Neural crest cell (in vitro differentiated cells): ENCODE measurements at places on chromosomes 1 and 21. TPM values are rescaled to one million over a fixed set of nuclear protein-coding genes. Genes with fewer than 3 reads are reported as not detected.

GRCh38 chr1:187234706-187235105, 406.0 kb downstream of the PLA2G4A start:
- no peak for DNase-seq
- H3K27me3 ChIP-seq: no peaks in the 10 kb centered on the region
- H3K4me3 ChIP-seq: no peak overlapping the region
- H3K36me3 ChIP-seq: no peaks in the 10 kb centered on the region
- H3K27ac ChIP-seq: no peak overlapping the region

GRCh38 chr1:158020886-158021620, 27.6 kb downstream of the KIRREL1 start:
- H3K4me3 ChIP-seq: no peak overlapping the region
- peaks cover 88% of the 10 kb centered on the region for H3K4me1 ChIP-seq
- peaks cover 2% of the 10 kb centered on the region for H3K36me3 ChIP-seq
- DNase-seq: no peak
- no peak overlapping the region for H3K27ac ChIP-seq

DNA sequence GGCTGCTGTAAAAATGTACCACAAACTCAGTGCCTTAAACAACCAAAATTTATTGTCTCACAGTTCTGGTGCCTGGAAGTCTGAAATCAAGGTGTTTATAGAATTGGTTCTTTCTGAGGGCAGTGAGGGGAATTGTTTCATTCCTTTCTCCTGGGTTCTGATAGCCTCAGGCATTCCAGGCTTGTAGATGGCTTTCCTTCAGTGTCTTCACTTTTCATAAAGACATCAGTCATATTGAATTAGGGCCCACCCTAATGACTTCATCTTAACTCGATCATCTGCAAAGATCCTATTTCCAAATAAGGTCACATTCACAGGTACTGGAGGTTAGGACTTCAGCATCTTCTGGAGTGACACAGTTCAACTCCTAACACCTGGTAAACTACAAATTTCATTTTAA, 15.0 kb downstream of the CDKN2C start:
- no peak overlapping the region for H3K27ac ChIP-seq
- no peak for DNase-seq
- no peaks in the 10 kb centered on the region for H3K4me1 ChIP-seq
- H3K36me3 ChIP-seq: no peaks in the 10 kb centered on the region
- H3K4me3 ChIP-seq: no peak overlapping the region

GRCh38 chr1:212610575-212610967, 2.0 kb downstream of the ATF3 start:
- peaks cover 42% of the 10 kb centered on the region for H3K4me1 ChIP-seq
- no peak for DNase-seq
- H3K27ac ChIP-seq: no peak overlapping the region
- peaks cover 4% of the 10 kb centered on the region for H3K36me3 ChIP-seq

- peaks cover 22% of the 10 kb centered on the region for H3K4me1 ChIP-seq
- no peaks in the 10 kb centered on the region for H3K36me3 ChIP-seq
- DNase-seq: no peak
- peaks cover 3% of the 10 kb centered on the region for H3K27me3 ChIP-seq
- H3K4me3 ChIP-seq: no peak overlapping the region
- no peak overlapping the region for H3K27ac ChIP-seq
Observed at GRCh38 chr1:201563941-201564340, 25.0 kb downstream of the NAV1 start.

- H3K4me1 ChIP-seq: peaks cover 12% of the 10 kb centered on the region
- no peaks in the 10 kb centered on the region for H3K27me3 ChIP-seq
- DNase-seq: no peak
- no peak overlapping the region for H3K27ac ChIP-seq
- H3K36me3 ChIP-seq: no peaks in the 10 kb centered on the region
Observed at GRCh38 chr1:182279302-182279701, 112.3 kb downstream of the GLUL start.

DNA sequence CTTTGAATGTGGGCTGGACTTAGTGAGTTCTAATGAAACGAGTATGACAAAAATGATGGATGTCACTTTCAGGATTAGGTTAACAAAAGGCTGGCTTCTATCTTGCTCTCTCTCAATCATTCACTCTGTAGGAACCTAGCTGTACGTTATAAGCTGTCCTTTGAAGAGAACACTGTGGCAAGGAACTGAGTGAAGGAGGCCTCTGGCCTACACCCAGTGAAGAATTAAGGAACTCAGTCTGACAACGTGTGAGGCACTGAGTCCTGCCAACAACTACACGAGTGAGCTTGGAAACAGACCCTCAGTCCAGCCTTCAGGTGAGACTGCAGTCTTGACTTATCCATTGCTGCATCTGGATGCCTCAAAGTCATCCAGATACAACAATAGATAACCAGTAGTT, 3.3 kb upstream of the DNTTIP2 start:
- DNase-seq: no peak
- H3K36me3 ChIP-seq: no peaks in the 10 kb centered on the region
- no peak overlapping the region for H3K27ac ChIP-seq
- H3K4me3 ChIP-seq: peak overlapping the region; percentile 31

GRCh38 chr1:1122078-1122811, 6.4 kb upstream of the C1orf159 start:
- H3K27ac ChIP-seq: no peak overlapping the region
- peak; percentile 83 for DNase-seq
- no peak overlapping the region for H3K4me3 ChIP-seq
- peaks cover 35% of the 10 kb centered on the region for H3K27me3 ChIP-seq

- peak; percentile 60 for DNase-seq
- H3K36me3 ChIP-seq: no peaks in the 10 kb centered on the region
- no peak overlapping the region for H3K4me3 ChIP-seq
- no peak overlapping the region for H3K27ac ChIP-seq
- H3K27me3 ChIP-seq: no peaks in the 10 kb centered on the region
Observed at GRCh38 chr1:149887456-149888246, 11.7 kb upstream of the BOLA1 start.

DNA sequence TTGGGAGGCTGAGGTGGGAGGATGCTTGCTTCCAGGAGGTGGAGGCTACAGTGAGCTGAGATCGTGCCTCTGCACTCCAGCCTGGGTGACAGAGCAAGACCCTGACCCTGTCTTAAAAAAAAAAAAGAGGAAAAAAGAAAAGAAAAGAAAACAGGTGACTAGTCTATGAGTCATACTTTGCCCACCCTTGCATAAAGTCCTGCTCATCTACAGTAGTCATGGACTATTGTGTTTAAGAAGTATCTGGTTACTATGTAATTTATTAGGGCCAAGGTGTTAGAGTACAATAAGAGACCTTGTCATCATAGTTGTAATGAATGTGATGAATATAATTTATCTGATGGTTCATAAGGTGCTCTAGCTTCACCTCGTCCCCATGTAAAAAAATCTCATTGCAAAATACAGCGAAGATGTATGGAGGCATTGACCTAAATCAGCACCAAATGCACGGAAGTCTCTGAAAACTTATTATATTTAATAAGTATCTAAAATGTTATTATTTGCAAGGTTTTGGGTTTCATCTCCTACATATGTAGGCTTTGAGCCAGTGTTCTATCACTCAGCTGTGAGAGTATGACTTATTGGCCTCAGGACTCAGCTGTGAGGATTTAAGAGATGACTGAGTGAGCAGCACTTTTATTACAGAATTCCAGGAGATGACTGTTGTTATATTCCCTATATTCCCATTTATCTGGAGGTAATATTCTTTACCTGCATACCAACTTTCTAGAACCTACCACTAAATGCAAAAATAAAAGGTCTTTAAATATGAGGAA, 19.9 kb upstream of the KCNJ6 start:
- no peak overlapping the region for H3K4me3 ChIP-seq
- no peaks in the 10 kb centered on the region for H3K4me1 ChIP-seq
- no peak overlapping the region for H3K27ac ChIP-seq
- peaks cover 3% of the 10 kb centered on the region for H3K36me3 ChIP-seq

- H3K27ac ChIP-seq: no peak overlapping the region
- H3K27me3 ChIP-seq: no peaks in the 10 kb centered on the region
- no peak overlapping the region for H3K4me3 ChIP-seq
- no peaks in the 10 kb centered on the region for H3K4me1 ChIP-seq
Observed at GRCh38 chr1:60152891-60153290, 79.3 kb upstream of the C1orf87 start.

- H3K27me3 ChIP-seq: peaks cover 16% of the 10 kb centered on the region
- H3K4me1 ChIP-seq: peaks cover 4% of the 10 kb centered on the region
- no peak overlapping the region for H3K4me3 ChIP-seq
- no peak overlapping the region for H3K27ac ChIP-seq
- H3K36me3 ChIP-seq: no peaks in the 10 kb centered on the region
- DNase-seq: no peak
Observed at GRCh38 chr1:36605942-36606640, 123.4 kb upstream of the CSF3R start.

- no peaks in the 10 kb centered on the region for H3K27me3 ChIP-seq
- no peak for DNase-seq
- H3K4me1 ChIP-seq: peaks cover 1% of the 10 kb centered on the region
- H3K4me3 ChIP-seq: no peak overlapping the region
Observed at GRCh38 chr1:77424236-77424635, 142.4 kb downstream of the AK5 start.

DNA sequence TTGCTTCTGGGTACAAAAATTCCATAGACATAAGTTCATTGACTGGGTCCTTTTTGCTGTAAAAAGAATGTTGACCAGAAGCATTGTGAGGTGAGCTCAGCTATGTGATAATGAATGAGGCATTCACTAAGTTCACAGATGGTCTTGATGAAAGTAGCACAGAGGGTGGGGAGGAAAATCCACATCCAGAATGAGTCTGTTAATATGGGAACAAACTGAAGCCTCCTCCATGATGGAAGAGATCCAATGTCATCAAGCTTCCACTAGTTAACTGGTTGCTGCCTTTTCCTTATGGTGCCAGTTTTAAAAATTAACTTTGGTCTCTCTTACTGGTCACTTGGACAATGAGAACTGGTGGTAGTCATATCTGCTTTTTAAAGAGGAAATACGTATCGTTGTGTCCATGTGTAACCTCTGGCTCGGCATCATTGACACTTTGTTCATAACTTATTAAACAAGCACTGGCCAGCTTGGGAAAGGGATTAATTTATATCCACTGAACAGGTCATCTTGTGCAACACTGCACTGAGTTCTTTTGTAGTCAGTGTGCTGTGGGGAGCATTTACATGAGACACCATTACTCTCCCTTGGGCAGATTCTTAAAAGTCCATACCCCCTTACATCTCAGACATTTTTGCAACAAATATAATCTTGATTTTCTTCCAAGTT, 88.6 kb downstream of the ADAMTS1 start:
- peaks cover 4% of the 10 kb centered on the region for H3K4me1 ChIP-seq
- no peak for DNase-seq
- H3K27ac ChIP-seq: no peak overlapping the region

DNA sequence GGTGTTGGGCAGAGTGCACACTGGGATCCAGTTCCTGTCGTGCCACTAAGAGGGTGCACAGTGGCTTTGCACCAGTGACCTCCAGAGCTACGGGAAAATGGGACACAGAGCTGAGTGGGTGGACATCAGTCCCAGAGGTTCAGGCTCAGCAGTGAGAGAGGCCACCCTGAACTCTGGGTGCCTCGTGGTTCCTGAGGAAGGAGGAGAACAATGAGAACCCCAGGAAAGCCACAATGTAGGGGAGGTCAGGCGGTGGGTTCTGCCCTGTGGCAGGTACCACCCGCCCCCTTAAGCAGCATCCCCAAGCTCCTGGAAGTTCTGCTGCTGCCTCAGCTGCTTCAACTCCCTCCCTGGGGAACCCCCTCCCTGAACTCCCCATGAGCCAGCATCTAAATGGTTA, 112.2 kb downstream of the GRIK3 start:
- no peak overlapping the region for H3K27ac ChIP-seq
- no peak overlapping the region for H3K4me3 ChIP-seq
- H3K4me1 ChIP-seq: no peaks in the 10 kb centered on the region
- DNase-seq: no peak

GRCh38 chr1:64892576-64893573, 73.5 kb downstream of the JAK1 start:
- no peak for DNase-seq
- H3K4me1 ChIP-seq: peaks cover 9% of the 10 kb centered on the region
- no peak overlapping the region for H3K27ac ChIP-seq
- H3K27me3 ChIP-seq: peaks cover 19% of the 10 kb centered on the region
- H3K36me3 ChIP-seq: no peaks in the 10 kb centered on the region

GRCh38 chr1:9150582-9151327, 21.9 kb upstream of the GPR157 start:
- no peaks in the 10 kb centered on the region for H3K36me3 ChIP-seq
- H3K27me3 ChIP-seq: no peaks in the 10 kb centered on the region
- no peak overlapping the region for H3K4me3 ChIP-seq
- no peak for DNase-seq
- no peak overlapping the region for H3K27ac ChIP-seq
- H3K4me1 ChIP-seq: no peaks in the 10 kb centered on the region

DNA sequence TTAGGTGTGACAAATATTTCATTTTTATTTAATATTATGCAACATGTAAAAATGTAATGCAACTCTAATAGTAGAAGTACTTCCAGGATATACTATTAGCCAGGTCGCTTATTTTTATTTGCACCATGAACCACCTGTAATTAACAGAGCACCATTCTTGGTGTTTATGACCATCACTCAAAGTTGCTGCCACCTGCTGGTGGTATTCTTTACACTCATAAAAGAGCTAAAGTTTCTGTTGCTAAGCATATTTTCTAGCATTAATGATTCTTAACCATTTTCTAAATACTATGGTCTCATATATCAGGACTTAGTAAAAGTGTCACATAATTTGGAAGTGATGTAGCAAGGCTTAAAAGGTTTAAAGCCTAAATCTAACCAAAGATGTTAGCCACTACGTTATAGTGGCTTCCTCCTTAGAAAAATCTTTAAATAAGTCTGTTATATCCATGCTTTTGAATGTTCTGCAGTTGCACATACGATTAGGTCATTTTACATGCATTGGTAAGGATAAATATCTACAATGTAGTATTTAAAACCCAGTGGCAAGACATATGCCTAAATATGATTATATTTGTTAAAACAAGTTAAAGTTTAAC, 244.5 kb downstream of the NEGR1 start:
- H3K4me3 ChIP-seq: no peak overlapping the region
- DNase-seq: peak; percentile 36
- H3K27me3 ChIP-seq: no peaks in the 10 kb centered on the region
- H3K4me1 ChIP-seq: no peaks in the 10 kb centered on the region
- no peaks in the 10 kb centered on the region for H3K36me3 ChIP-seq

GRCh38 chr1:54488065-54488750, 59.8 kb upstream of the ACOT11 start:
- peaks cover 58% of the 10 kb centered on the region for H3K4me1 ChIP-seq
- peak overlapping the region; percentile 97 for H3K4me3 ChIP-seq
- DNase-seq: peak; percentile 92
- peaks cover 17% of the 10 kb centered on the region for H3K27me3 ChIP-seq

DNA sequence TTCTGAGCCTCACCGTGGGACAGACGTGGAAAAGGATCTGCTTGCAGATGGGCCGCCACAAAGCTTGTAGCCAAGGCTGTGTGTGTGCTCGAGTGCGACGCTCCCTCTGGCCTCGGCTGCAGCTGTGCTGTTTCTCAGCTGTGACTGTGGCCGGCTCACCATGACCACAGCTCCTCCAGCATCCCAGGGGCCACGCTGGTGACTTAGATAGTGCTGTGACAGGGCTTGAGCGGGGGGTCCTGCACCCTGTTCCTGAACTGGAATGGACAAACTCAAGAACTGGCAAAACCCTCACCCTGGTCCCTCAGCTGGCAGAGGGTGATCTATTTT, 17.4 kb upstream of the ACTRT2 start:
- H3K36me3 ChIP-seq: peaks cover 7% of the 10 kb centered on the region
- no peak overlapping the region for H3K27ac ChIP-seq
- H3K27me3 ChIP-seq: peaks cover 5% of the 10 kb centered on the region
- H3K4me1 ChIP-seq: no peaks in the 10 kb centered on the region
- H3K4me3 ChIP-seq: no peak overlapping the region

FLG2 gene
- total RNA-seq: not detected in 2 replicates

PIK3C2B gene
- 70.5 and 71.7 TPM in 2 replicates for total RNA-seq

DNAJC6 gene
- total RNA-seq: 2.0 and 2.4 TPM in 2 replicates

ARHGEF19 gene
- 7.7 and 9.0 TPM in 2 replicates for total RNA-seq

TMEM125 gene
- 0.14 TPM in 1 of 2 replicates, not detected in the other for total RNA-seq

ZNF496 gene
- total RNA-seq: 64.2 and 65.5 TPM in 2 replicates

DENND1B gene
- 6.5 and 8.3 TPM in 2 replicates for total RNA-seq

TARDBP gene
- total RNA-seq: 253 and 268 TPM in 2 replicates

FAM229A gene
- 7.1 and 7.7 TPM in 2 replicates for total RNA-seq
